CD4-positive, CD25-positive, alpha-beta regulatory T cell (primary cell): ENCODE measurements at places on chromosomes 7 and 10. TPM values are rescaled to one million over a fixed set of nuclear protein-coding genes. Genes with fewer than 3 reads are reported as not detected.

ARMS2 gene
- total RNA-seq = not detected

DNA sequence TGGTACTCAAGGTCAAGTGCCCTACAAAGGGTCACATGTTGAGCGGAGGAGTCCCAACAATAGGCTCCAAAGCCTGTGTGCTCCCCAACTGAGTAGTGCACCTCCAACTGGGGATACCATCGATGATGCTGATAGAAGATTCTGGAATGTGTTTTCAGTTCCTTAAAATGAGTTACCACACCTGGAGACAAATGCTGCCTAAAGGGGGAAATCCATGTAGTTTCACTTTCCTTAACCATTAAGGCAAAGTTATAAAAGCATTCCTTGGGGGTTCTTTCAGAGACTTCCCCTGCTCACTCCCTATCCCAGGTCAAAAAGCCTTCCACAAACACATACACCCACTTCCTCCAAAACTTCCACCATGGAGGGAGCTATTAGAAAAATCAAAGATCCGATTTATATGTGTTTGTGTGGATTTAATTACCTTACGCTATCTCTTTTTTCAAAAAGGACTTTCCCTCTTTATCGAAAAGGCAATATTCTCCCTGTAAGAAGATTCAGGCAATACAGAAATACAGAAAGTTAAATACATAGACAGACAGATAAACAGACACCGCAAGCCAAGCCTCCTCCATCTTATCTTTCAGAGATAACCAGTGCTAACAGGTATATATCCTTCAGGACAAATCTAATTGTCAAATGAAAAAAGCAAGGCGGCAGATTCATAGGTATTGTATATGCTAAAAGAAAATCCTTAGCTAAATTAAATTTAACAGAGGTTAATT lies 135.9 kb upstream of the ASAH2 start:
- no peak for DNase-seq
- no peaks in the 10 kb centered on the region for H3K27me3 ChIP-seq
- H3K27ac ChIP-seq = peak overlapping the region; percentile 39
- peaks cover 72% of the 10 kb centered on the region for H3K4me1 ChIP-seq
- peak overlapping the region; percentile 38 for H3K4me3 ChIP-seq
- peaks cover 4% of the 10 kb centered on the region for H3K36me3 ChIP-seq

CDC14C gene
- total RNA-seq = not detected

GRCh38 chr10:27982875-27983543 lies 15.9 kb downstream of the ODAD2 start:
- H3K4me3 ChIP-seq = no peak overlapping the region
- H3K27me3 ChIP-seq = no peaks in the 10 kb centered on the region
- no peaks in the 10 kb centered on the region for H3K36me3 ChIP-seq
- no peak overlapping the region for H3K27ac ChIP-seq
- no peaks in the 10 kb centered on the region for H3K4me1 ChIP-seq
- no peak for DNase-seq

CLDN4 gene
- 0.79 TPM for total RNA-seq

CYP2E1 gene
- 0.37 TPM for total RNA-seq

DNA sequence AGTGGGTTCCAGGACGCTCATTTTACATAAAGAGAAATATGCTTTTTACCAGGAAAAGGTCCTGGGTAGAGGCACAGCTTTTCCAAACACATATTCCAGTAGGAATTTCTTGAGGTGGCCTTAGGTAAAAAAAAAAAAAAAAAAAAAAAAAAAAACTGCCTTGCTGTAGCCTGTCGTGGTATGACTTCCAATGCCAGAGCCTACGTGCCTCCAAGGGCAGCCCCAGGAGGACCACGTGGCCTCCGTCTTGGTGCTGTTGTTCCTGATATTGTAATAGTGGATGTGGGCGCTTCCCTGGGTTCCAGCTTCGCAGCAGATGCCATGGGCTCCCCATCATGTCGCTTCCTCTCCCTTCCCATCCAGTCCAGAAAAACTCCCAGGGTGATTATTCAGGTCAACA lies 49.3 kb downstream of the PRKAG2 start:
- H3K36me3 ChIP-seq = no peaks in the 10 kb centered on the region
- no peak for DNase-seq
- H3K27me3 ChIP-seq = no peaks in the 10 kb centered on the region
- no peak overlapping the region for H3K4me3 ChIP-seq

DNA sequence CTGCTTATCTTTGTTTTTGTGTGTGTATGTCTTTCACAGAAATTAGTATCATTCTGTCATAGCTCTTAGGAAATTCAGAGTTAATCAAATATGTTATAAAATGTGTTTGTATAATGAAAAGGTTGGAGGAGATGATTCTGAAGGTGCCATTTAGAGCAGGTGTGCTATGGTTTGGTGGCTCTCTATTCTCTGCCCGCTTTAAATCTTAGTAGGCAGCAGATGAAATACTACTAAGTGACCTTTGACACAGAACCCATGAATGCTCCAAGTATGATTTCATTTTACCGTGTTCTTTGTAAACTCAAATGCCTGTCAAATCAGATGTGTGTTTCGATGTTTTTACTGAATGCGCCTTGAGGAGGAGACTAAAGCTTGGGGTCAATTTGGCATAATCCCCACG lies 24.5 kb downstream of the ZEB1 start:
- no peak overlapping the region for H3K27ac ChIP-seq
- H3K27me3 ChIP-seq = no peaks in the 10 kb centered on the region
- no peaks in the 10 kb centered on the region for H3K36me3 ChIP-seq
- peak overlapping the region; percentile 46 for H3K4me3 ChIP-seq
- no peak for DNase-seq

GRCh38 chr7:37031571-37032257 lies 307.4 kb upstream of the AOAH start:
- peak; percentile 28 for DNase-seq
- H3K36me3 ChIP-seq = peaks cover 13% of the 10 kb centered on the region
- no peaks in the 10 kb centered on the region for H3K27me3 ChIP-seq

ADAP1 gene
- 5.5 TPM for total RNA-seq

DNA sequence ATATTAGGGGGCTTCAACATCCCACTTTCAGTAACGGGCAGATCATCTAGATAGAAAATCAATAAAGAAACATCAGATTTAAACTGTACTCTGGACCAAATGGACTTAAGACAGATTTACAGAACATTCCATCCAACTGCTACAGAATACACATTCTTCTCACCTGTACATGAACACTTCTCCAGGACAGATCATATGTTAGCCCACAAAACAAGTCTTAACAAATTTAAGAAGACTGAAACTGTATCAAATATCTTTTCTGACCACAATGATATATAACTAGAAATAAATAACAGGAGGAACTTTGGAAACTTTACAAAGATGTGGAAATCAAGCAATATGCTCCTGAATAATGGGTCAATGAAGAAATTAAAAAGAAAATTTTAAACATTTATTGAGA lies 86.7 kb downstream of the MICU1 start:
- no peak overlapping the region for H3K27ac ChIP-seq
- H3K36me3 ChIP-seq = peaks cover 11% of the 10 kb centered on the region
- no peak for DNase-seq
- no peak overlapping the region for H3K4me3 ChIP-seq
- no peaks in the 10 kb centered on the region for H3K27me3 ChIP-seq
- H3K4me1 ChIP-seq = no peaks in the 10 kb centered on the region

SPAG6 gene
- not detected for total RNA-seq

DNA sequence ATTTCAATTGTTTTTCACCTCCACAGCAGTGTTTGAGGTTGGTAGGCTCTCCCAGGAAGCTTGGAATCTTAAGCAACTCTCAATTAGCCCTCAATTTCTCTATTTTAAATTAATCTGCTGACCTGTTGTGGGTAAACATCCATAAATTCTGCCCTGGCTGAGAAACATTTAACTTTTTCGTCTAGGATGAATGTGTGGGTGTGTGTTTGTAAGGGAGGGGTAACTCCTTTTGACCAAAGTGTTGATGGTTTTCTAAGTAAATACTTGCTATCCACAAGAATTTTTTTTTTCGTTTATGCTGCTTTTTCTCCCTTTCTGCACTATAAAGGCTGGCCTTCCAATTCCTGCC lies 973 bp downstream of the PPP3CB start:
- H3K27ac ChIP-seq = peak overlapping the region; percentile 95
- no peak for DNase-seq
- H3K4me1 ChIP-seq = peaks cover 58% of the 10 kb centered on the region
- no peaks in the 10 kb centered on the region for H3K36me3 ChIP-seq
- peak overlapping the region; percentile 90 for H3K4me3 ChIP-seq
- no peaks in the 10 kb centered on the region for H3K27me3 ChIP-seq

- H3K4me3 ChIP-seq = no peak overlapping the region
- H3K4me1 ChIP-seq = no peaks in the 10 kb centered on the region
- H3K36me3 ChIP-seq = no peaks in the 10 kb centered on the region
- H3K27me3 ChIP-seq = no peaks in the 10 kb centered on the region
Measured at GRCh38 chr10:2873769-2874168, 193.6 kb upstream of the PFKP start.

GRCh38 chr7:106116161-106116704 lies 4.1 kb upstream of the SYPL1 start:
- H3K36me3 ChIP-seq = no peaks in the 10 kb centered on the region
- no peak for DNase-seq
- H3K27ac ChIP-seq = no peak overlapping the region
- no peak overlapping the region for H3K4me3 ChIP-seq

GRCh38 chr7:45053401-45053800 lies 35.4 kb downstream of the NACAD start:
- no peaks in the 10 kb centered on the region for H3K27me3 ChIP-seq
- peaks cover 69% of the 10 kb centered on the region for H3K36me3 ChIP-seq
- no peak overlapping the region for H3K4me3 ChIP-seq
- peaks cover 58% of the 10 kb centered on the region for H3K4me1 ChIP-seq
- peak overlapping the region; percentile 15 for H3K27ac ChIP-seq
- no peak for DNase-seq

ITGB8 gene
- 2.1 TPM for total RNA-seq

DNA sequence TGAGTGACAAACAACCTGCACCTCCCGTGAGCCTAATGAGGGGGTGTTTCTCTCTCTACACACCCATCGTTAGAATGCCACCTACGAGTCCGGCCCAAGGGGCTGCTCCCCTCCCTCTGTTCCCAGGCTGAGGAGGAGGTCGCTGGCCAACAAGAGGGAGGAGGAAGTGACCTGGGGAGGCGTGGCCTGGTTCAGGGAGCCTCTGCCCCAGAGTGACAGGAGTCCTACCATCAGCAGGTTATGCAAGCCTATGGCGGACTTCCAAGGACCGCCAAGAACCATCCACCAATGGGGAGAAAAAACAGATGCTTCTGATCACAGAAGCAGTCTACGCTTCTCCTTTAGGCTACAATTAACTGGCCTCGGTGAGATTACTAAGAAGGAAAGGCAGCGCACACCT lies 12.3 kb upstream of the EGFR start:
- no peaks in the 10 kb centered on the region for H3K36me3 ChIP-seq
- no peaks in the 10 kb centered on the region for H3K27me3 ChIP-seq
- no peak overlapping the region for H3K27ac ChIP-seq
- no peaks in the 10 kb centered on the region for H3K4me1 ChIP-seq
- H3K4me3 ChIP-seq = no peak overlapping the region
- DNase-seq = no peak

GRCh38 chr10:92291616-92291865 lies 574 bp downstream of the MARCHF5 start:
- no peaks in the 10 kb centered on the region for H3K36me3 ChIP-seq
- H3K27ac ChIP-seq = peak overlapping the region; percentile 80
- no peaks in the 10 kb centered on the region for H3K27me3 ChIP-seq
- no peak for DNase-seq
- H3K4me3 ChIP-seq = peak overlapping the region; percentile 83

DNA sequence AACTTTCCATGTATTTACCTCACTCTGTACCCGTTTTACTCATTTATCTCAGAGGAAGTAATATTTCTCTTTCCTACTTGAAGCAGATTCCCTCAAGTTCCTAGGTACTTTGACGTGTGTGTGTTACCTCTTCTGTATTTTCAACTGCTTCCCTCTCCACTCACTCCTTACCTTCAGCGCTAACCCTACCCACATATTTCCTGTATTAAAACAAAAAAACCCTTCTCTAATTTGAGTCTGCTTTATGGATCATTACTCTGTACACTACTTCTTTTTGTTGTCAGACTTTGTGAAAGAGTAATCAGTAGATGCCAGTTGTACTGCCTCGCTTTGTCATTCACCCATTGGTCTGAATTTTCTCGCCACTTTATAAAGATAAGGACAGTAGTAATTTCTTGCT lies 74.0 kb downstream of the CDK13 start:
- DNase-seq = no peak
- no peaks in the 10 kb centered on the region for H3K4me1 ChIP-seq
- peak overlapping the region; percentile 2 for H3K27ac ChIP-seq
- H3K36me3 ChIP-seq = peaks cover 15% of the 10 kb centered on the region
- H3K27me3 ChIP-seq = no peaks in the 10 kb centered on the region
- H3K4me3 ChIP-seq = no peak overlapping the region

TEX47 gene
- total RNA-seq = not detected

GRCh38 chr10:92590623-92591549 lies 2.0 kb upstream of the KIF11 start:
- peak overlapping the region; percentile 67 for H3K4me3 ChIP-seq
- DNase-seq = peak; percentile 37
- H3K4me1 ChIP-seq = peaks cover 40% of the 10 kb centered on the region
- H3K36me3 ChIP-seq = no peaks in the 10 kb centered on the region
- H3K27ac ChIP-seq = peak overlapping the region; percentile 98
- H3K27me3 ChIP-seq = no peaks in the 10 kb centered on the region

SAMD9L gene
- 46.3 TPM for total RNA-seq

GRCh38 chr10:30374353-30374752 lies 25.3 kb upstream of the MTPAP start:
- H3K4me1 ChIP-seq = peaks cover 12% of the 10 kb centered on the region
- no peak overlapping the region for H3K4me3 ChIP-seq
- H3K27me3 ChIP-seq = no peaks in the 10 kb centered on the region

GRCh38 chr7:75842836-75843446 lies 29.3 kb upstream of the CCL24 start:
- no peaks in the 10 kb centered on the region for H3K36me3 ChIP-seq
- no peak overlapping the region for H3K4me3 ChIP-seq
- peaks cover 6% of the 10 kb centered on the region for H3K4me1 ChIP-seq
- no peak overlapping the region for H3K27ac ChIP-seq

TUBAL3 gene
- not detected for total RNA-seq

MTG1 gene
- 60.8 TPM for total RNA-seq

- peaks cover 46% of the 10 kb centered on the region for H3K36me3 ChIP-seq
- no peaks in the 10 kb centered on the region for H3K4me1 ChIP-seq
- no peaks in the 10 kb centered on the region for H3K27me3 ChIP-seq
- no peak overlapping the region for H3K27ac ChIP-seq
Measured at GRCh38 chr7:112338786-112339185, 111.5 kb upstream of the IFRD1 start.

DNA sequence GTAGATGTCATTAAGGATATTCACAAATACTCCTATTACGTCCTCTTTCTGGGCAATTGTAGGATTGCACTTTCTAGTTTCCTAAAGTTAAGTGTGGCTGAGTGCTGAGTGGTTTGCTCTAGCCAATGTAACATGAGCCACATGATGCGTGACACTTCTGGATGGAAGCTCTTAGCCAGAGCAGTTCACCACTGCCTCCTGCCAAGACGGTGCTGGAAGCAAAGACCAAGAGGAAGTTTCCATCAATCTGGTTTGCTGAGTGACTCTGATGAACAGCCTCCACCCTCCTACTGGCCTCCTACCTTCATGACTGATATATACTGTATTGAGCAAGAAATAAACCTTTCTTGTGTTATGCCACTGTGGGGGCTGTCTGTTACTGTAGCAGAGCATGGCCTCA lies 318.1 kb downstream of the KCNMA1 start:
- H3K4me1 ChIP-seq = no peaks in the 10 kb centered on the region
- DNase-seq = no peak
- H3K27me3 ChIP-seq = no peaks in the 10 kb centered on the region
